ENCODE measurements at places on chromosomes 7 and 10.
A peak's percentile ranks its signal among the peaks of the same experiment; 100 is the strongest.

GRCh38 chr7:155847821-155848435 lies 35.7 kb upstream of the SHH start:
- no peak for DNase-seq

DNA sequence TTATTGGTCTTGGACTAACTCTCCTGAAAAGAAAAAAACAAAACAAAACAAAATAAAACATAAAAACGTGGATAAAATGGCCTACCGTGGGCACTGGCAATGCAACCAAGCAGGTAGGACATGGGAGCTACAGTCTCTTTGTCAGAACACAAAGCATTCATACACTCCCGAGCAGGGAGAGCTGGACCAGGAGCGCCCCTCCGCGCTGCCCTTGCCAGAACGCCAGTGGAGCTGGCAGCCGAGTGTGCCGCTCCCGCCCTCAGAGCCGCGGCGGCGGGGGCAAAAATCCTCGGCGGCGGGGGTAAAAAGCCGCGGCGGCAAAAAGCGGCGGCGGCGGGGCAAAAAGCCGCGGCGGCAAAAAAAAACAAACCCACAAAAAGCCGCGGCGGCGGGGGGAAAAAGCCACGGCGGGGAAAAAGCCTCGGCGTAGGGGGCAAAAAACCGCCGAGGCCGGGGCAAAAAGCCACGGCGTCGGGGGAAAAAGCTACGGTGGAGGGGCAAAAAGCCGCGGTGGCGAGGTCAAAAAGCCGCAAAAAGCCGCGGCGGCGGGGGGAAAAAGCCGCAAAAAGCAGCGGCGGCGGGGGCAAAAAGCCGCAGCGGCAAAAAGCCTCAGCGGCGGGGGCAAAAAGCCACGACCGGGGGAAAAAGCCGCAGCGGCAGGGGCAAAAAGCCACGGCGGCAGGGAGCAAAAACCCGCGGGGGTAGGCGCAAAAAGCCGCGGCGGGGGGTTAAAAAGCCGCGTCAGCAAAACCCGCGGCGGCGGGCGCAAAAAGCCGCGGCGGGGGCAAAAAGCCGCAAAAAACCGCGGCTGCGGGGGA lies 418.1 kb downstream of the ZNF716 start:
- DNase-seq: peak; percentile 5

DNA sequence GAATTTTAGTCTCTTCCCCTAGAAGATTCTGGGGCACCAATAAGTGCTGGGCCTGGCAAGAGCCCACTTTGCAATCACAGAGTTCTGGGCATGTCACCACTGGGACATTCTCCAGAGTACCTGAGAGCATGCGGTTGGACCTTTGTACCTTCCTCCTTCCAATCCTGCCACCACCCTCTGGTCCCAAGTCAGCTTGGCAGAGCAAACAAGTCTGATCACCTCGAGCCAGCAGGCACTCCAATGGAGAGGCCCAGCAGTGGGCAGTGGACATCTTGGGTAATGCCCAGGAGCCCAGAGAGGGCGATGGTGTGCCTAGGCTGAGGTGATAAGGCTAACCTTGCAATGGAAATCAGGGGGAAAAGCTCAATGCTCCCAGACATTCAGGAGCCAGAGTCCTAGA lies 43.4 kb downstream of the SH3PXD2A start:
- DNase-seq: no peak

DNA sequence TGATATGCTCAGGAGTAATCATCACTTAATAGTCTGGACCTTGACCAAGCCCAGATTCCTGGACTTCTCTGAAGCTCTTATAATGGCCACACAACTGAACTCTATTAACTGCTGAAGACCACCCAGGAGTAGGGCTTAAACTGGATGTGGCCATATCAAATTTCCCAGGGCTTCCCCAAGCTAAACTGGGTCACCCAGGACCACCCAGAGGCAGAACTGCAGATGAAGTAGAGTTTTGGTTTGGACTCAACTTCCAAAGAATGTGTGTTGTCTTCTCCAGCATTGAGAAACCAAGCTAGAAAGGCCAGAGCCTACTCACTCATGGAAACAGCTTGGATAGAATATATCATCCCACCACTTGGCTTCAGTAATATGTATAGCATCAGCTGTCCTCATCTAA lies 358.2 kb upstream of the MEOX2 start:
- DNase-seq: no peak

DNA sequence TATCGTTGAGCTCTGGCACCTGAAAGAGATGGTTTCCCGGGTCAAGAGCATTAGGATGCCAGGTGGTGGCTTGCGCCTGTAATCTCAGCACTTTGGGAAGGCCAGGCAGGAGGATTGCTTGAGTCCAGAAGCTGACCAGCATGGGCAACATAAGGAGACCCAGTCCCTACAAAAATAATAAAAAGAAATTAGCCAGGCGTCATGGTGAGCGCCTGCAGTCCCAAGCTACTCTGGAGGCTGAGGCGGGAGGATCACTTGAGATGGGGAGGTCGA lies 6.1 kb upstream of the KCP start:
- no peak for DNase-seq

DNA sequence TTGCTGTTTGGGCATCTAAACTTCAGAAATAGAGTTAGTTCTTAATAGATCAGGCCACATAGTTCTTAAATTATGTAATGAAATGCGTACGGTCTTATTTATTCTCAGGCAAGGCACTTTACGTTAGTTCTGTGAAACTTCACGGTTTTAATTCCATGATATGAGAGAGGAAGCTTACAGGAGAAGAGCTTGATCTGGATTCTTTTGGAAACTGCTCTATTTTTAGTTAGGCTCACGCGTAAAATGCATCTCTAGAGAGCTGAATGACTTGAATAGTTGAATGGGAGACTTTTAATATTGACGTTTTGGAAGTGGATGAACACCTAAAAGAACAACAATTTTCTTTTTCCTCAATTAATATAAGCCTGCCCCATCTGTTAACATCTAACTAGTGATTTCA lies 71.1 kb downstream of the PRKG1 start:
- DNase-seq: no peak

DNA sequence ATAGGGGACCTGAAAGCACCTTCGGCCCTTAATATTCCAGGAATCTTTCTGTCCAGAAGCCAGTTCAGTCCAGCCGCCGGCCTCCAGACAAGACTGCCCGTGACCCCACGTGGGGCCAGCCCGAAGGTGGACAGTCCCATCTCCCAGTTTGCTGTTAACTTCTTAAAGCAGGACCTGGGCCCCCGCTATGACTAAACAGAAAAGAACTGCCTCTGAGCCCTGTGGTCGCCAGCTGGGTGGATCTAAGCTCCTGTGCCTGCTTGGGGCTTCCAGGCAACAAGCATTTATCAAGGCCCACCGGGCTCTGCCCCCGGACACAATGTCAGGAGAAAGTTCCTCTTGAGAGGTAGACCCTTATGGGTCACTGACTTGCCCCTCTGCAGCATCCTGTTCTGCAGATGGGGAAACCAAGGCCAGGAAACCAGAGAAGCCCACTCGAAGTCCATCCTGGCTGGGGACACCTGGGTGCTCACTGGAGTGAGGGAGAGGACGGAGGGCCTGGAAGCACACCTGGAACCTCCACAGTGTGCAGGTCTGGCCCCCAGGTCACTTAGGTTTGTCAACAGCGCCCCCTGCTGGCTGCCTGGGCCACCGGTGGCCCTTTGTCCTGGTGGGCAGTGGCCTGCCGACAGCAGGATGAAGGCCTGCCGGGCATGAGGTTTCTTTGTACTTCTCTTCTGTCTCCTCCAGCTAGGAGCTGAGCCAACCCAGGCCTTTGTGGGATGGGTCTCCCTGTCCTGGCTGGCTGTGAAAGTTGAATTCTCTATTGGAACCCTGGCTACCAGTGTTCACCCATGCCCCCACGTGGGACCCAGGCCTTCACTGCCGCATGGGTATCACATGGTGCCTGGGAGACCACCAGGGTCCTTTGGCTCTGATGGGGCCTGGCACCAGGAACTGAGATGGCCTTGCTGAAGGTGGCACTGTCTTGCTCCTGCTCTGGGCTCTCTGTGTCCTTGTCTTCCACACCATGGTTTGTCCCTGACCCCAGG lies 128.0 kb downstream of the ZMIZ1 start:
- peak; percentile 80 for DNase-seq

DNA sequence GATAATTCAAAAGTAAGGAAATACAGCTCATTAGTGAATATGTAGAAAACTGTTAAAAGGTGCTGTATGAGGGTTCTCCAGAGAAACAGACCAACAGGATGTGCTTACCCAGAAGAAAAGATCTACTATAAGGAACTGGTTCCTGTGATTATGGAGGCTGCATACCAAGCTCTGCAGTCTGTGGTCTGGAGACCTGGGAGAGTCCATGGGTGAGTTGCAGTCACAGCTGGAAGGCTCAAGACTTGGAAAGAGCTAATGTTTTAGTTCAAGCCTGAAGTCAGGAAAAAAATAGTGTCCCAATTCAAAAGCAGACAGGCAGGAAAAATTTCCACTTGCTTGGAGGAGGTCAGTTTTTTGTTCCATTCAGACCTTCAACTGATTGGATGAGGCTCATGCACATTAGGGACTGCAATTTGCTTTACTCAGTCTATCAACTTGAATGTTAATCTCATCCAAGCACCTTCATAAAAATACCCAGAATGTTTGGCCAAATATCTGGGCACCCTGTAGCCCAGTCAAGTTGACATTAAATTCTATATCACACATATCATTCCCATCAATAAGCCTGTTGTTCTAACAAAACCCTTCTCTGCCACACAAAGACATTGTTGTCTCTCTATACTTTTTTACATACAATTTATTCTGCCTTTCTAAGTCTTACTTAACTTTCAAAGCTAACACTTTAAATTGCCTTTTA lies 197.9 kb upstream of the KLF6 start:
- no peak for DNase-seq

Data from hematopoietic multipotent progenitor cell treated with erythropoietin and hydrocortisone succinate and interleukin-3 and kit ligand, for 4 days (in vitro differentiated cells).